Nucleus accumbens (tissue), 56 donors: ENCODE measurements at places on chromosomes 6 and 20.

GRCh38 chr20:61806995-61807394 is 258.7 kb downstream of the TAF4 start:
- no peak for DNase-seq

DNA sequence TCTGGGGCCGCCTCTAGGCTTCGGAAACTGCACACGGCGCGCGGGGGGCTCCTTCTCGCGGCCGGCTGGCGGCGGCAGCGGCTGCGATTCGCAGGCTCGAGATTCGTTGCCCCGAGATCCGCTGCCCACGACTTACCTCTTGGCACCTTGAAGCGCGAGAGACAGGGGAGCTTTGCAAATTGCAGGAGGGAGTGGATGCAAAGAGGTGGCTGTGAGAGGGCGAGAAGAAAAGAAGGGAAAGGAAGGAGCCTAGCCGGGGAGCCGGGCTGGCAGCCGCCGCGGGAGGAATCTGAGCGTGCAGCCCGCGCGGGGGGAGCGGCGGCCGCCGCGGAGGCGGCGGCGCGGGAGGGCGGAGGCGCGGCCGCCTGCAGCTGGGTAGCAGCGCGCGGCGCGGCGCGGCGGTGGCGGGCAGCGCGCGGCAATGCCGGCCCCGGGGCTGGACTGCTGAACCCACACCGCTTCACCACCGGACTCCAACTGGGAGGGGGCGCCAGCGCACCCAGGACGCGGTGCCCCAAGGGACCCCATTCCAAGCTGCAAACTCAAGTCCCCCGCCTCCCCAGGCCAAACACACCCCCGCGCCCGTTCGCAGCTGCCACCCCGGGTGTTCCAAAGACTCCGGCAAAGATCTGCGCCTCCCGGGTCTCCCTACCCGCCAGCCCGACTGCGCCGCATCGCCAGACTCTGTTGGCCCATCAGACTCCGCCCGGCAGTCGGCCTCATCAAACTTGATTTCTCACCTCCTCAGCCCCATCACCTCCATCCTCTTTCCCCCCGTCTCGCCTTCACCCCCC is 44.2 kb upstream of the SUPT3H start:
- peak; percentile 55 for DNase-seq

DNA sequence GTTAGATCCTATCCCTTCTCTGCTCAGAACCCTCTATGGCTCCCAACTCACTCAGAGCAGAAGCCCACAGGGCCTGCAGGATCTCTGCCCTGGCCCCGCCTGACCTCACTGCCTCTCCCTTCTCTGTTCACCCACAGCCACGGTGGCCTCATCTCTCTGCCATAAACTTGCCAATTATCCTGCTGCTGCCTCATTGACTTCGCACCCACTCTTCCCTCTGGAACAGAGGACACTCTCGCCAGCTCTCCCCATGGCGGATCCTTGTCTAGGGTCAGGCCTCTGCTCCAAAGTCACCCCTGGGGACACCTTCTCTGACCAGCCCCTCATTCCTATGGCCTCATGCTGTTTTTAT is 86.4 kb downstream of the CEBPB start:
- DNase-seq, result no peak

- no peak for DNase-seq
Observed at GRCh38 chr6:52598123-52598823, 21.4 kb upstream of the TRAM2 start.

DNA sequence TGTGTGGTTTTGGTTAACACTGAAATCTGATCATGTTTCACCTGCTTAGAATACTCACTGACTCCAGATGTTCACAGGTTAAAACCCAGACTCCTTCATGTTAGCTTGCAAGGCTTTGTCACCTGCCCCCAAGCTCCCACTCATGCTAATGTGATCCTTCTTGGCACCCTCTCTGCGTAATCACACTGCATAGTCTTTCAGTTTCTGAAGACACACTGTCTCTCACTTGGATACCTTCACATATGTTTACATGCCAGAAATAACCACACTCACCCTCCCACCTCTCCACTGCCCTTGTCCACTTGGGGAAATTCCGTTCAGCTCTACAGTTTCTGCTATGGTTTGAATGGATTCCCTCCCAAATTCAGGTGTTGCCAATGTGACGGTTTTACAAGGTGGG is 234.7 kb upstream of the SASH1 start:
- DNase-seq, result no peak

DNA sequence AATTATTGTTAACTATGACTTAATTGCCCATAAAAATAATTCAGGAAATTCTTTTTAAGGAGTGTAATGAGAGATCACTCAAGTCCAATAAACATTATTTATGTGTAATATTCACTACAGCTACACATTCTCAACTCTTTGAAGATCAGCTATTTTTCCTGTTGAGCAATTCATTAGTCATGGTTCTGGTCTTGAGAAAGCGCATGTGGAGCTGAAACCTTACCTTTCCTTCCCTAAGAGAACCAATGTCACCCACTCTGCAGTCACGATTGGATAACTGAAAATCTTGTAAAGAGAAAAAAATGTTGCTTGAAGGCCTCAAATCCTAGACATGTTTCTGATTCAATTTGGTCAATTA is 736.9 kb upstream of the MARCKS start:
- DNase-seq, result no peak

DNA sequence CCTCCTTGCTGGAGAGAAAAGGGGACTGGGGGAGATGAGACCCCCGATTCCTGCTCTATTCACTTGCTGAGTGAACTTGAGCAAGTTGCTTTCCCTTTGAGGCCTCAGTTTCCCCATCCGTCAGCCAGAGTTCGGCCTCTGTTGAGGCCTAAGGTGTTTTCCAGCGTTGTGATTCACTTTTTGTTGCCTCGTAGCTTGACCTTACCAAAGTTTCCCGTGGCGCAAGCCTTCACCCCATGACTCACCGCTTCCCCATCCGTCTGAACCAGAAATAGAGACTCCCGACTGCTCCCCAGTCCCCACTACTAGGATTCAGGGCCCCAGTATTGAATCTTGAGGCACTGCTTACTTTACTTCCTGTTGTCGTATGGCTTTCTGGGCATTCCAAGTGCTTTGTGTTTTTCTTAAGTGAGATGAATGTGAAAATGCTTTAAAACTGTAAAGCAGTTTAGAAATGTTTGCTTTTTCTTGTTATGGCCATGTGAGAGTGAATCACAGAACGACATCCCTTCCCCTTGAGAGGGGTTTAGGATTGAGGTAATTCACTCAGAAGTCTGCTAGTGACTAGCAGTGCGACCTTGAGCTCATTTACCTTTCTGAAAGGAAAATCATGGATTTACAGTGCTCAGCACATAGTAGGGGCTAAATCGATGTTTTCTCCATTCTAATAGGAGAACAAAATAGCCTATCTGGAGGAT is 1.2 kb downstream of the CHMP4B start:
- no peak for DNase-seq

DNA sequence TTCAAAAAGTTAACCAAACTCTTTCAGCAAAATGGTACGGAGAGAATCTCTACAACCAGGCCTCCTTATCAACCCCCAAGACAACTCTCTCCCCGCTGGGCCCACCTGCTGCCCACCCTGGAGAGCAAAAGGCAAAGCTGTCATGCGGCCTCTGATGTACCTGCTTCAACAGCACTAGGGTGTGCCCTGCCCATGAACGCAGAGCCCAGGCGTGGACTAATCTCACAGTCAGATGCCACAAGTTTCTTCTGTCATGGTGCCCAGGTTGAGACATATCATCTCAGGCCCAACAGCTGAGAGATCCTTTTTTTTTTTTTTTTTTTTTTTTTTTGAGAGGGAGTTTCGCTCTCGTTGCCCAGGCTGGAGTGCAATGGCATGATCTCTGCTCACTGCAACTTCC is 26.3 kb downstream of the SLC2A4RG start:
- no peak for DNase-seq

- no peak for DNase-seq
Observed at GRCh38 chr20:9186396-9186795, 117.5 kb downstream of the PLCB4 start.

GRCh38 chr6:43490523-43490939 is 13.2 kb downstream of the TJAP1 start:
- no peak for DNase-seq

DNA sequence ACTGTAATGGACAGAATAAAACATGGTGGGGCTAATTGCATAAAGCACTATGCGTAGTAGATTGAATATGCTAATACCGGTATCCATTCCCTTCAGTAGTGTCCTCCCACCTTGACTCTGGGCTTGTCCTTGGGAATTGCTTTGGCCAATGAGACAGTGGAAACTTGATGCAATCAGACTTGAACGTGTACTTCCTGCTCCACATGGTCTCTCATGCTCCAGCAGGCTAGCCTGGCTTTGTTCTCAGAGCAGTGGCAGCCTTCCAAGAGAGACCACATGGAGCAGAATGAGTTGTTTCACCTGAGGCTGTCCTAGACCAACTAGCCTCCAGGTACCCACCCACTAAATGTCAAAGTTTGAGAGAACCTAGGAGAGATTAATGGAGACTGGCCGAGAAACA is 37.0 kb upstream of the BTBD3 start:
- DNase-seq, result no peak

DNA sequence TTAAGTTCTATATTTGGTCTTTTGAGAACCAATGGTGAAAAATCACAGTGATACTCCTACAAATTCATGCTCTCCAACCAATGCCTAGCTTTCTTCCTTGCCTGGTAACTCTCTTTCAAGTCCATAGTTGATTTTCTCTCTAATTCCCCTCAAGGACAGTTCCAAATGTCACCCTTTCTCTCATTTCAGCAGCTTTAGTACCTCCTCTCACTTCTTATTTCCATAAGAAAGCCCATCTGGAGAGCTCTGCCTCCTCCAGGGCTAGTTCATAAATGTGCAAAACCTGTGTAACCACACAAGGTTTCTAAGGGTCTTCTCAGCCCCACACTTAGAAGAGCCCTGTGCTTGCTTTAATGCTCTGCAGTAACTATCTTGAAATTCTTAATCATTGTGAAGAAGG is 155.4 kb upstream of the PLCB4 start:
- DNase-seq, result no peak

GRCh38 chr20:62259294-62259565 is 20.9 kb downstream of the OSBPL2 start:
- no peak for DNase-seq

DNA sequence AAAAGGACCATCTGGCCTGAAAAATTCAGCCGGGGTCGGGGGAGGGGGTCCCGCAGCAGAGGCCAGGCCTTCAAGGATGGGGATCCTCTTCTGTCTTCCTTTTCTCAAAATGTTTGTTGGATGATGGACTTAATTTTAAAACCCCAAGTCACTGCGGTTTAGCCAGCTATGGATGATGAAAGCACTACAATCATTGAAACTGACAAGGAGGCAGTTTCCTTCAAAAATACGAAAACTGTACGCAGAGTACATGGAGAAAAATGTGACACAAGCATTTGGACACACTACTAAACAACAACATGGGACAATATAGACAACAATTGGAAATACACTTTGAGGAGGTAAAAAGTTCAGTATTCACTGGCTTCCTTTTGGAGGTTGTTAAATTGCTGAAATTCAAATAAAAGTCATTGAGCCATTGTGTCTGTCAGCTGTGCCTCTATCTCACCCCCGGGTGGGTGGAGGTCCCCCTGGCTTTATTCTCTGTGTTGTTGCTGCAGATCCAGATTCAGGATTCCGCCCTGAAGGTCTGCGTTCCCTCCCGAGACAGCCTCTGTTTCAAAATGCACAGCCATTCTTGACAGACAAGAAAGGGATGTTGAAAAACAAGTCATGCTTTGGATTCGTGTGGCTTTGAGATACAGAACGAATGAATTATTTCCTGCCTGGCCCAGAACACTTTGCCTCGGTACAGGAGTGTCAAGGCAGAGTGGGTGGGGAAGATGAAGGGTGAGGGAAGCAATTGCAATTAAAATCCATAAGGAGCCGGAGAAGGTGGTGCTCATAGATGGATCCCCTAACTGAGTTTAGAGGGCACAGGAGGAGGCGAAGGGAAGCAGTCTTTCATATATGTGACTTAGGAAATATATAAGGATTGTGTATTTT is 118.2 kb downstream of the TTLL2 start:
- DNase-seq, result no peak

- DNase-seq, result no peak
Observed at GRCh38 chr6:129749749-129750120, 39.8 kb upstream of the ARHGAP18 start.
